ENCODE measurements at places on chromosomes 11 and 22. TPM values are rescaled to one million over a fixed set of nuclear protein-coding genes. Genes with fewer than 3 reads are reported as not detected.

DNA sequence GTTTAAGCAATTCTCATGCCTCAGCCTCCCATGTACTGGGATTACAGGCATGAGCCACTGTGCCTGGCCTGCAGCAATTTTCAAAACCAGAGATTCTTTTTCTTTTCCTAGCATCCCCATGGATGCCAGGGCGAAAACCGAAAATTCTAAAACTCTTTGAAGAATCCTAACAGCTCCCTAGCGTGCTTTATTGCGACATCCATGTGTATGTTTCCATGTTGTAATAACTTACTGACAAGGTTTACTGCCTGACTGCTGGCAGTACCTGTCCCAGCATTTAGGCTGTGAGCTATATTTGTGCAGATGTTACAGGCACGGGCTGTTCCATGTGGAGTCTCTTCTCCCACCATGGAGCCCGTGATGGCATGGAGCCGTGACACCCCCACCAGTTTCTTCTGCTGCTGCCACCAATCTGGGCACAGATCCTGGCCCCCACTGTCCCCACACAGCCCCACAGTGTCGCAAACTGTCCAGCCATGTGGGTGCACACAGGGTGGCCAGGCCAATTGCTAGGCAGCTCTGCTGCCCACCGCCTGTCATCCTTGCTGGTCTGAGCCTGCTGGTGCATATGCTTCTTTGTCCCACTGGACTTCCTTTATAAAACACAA, 7.1 kb upstream of the TAB1 start:
- H3K4me1 ChIP-seq, result no peaks in the 10 kb centered on the region
- no peak overlapping the region for H3K4me3 ChIP-seq
- no peaks in the 10 kb centered on the region for H3K36me3 ChIP-seq
- H3K27ac ChIP-seq, result no peak overlapping the region
- no peaks in the 10 kb centered on the region for H3K27me3 ChIP-seq

DNA sequence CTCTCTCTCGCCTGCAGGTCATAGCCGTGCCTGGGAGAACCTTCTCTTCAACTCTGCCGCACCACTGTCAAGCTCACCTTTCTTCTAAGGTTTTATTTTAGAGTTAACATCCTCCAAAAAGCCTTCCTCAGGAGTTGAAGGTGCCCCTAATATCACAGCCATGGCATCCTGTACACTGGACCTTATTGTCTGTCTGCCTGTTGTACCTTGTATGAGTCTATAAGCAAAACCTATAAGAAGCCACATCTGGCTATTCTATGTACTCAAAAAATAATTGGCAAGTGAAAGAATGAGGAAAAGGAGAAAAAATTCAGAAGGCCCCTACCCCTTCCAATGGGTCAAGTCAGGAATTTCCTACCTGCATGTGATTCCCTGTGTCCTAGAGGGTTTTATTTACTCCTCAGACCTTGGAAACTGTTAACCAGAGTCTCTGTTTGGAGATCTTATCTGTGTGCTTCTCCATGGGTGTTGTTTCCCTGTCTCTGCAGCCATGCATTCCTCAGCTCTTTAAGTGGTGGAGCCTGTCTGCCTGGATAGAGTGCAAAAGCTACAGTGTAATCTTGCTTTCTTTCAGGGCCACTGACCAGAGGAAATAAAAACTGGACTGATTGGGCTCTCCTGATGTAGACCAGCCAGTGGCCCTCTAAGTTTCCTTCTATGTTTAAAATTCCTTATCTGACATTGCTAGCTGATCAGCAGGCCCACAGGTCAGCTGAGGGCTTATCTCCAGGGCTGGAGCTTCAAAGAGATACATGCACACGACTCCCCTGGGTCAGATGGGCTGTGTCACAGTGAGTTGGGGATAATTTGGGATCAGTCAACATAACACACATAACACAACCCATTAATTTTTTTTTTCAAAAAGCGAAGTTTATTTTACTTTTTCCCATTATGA, 37.6 kb upstream of the TMEM135 start:
- DNase-seq, result no peak
- H3K36me3 ChIP-seq, result no peaks in the 10 kb centered on the region
- no peaks in the 10 kb centered on the region for H3K27me3 ChIP-seq
- no peaks in the 10 kb centered on the region for H3K4me1 ChIP-seq

CSRP3 gene
- not detected for total RNA-seq

- H3K27ac ChIP-seq, result no peak overlapping the region
- peak; percentile 93 for DNase-seq
- no peaks in the 10 kb centered on the region for H3K36me3 ChIP-seq
- H3K4me3 ChIP-seq, result no peak overlapping the region
Measured at GRCh38 chr11:2837096-2837601, 48.4 kb downstream of the CDKN1C start.

- H3K36me3 ChIP-seq, result no peaks in the 10 kb centered on the region
- H3K4me3 ChIP-seq, result no peak overlapping the region
- peaks cover 20% of the 10 kb centered on the region for H3K27me3 ChIP-seq
- no peak for DNase-seq
Measured at GRCh38 chr11:44260081-44260480, 49.9 kb downstream of the ALX4 start.

DNA sequence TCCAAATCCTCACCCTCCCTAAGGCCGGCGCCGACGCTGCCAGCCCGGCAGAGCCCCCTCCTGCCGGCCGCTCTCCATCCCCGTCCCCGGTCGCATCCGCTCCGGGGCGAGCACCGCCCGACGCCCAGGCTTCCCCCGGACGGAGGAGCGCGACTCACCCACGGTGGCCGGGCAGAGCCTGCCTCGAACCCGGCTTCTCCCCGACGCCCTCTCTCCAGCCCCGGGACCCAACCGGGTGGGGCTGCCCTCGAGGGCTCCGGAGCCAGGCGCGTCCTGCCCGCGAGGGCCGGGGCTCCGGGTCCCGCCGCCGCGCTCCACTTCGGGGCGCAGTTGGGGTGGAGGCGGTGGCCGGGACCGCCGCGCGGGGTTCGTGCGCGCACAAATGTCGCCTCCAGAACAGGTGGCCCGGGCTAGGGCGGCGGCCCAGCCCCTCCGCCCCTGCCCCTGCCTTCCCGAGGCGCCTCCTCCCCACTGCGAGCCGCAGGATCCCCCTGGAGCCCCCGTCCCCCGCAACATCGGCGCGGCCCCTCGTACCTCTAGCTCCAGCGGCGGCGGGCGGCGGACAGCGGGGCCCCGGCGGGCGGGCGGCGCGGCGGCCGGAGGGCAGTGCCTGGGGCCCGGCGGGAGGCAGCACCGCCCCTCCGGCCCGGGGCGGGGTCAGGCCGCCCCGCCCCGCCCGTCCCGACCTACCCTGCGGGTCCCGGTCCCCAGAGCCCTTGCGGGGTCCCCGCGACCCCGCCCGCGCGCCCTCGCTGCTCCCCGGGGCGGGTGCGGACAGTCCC, at the start of gene A4GALT:
TSS of gene A4GALT (minus strand) at position 608 of the 782 bp plus-strand sequence. CDS start 26,919 bp downstream, outside the sequence.
- peak within 1 kb of the TSS; percentile 96 for H3K27ac ChIP-seq
- no peaks in the 10 kb centered on the region for H3K27me3 ChIP-seq
- H3K4me1 ChIP-seq, result no peaks in the 10 kb centered on the region
- no peak for DNase-seq

DNA sequence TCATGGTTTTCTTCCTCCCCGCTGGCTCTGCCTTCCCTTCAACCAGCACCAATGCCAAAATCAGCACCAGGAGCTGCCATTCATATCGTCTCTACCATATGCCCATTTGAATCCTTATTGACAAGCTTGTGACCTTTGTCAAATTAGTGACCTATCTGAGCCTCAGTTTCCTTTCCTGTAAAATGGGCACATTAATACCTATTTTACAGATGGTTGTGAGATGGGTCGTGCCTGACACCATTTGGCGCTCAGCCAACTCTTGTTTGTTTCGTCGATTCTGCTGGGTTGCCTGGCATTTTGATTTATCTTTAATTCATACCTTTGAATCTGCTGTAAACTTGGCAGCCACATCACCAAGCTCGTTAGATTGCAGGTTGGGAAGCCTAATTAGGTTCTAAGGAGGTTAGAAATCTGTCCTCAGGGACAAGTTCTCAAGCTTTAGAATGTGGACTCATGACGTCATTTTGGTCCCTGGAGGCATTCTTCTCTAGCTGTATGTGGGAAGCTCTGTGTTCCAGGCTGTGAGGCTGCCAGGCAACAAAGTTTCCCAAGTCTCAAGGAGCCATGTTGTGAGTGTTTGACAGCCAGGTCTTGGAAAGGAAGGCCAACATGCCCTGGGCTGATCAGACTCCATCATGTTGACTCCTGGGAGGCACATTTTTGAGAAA, 61.0 kb downstream of the RPS6KA4 start:
- no peak for DNase-seq
- no peaks in the 10 kb centered on the region for H3K4me1 ChIP-seq
- no peak overlapping the region for H3K27ac ChIP-seq
- H3K27me3 ChIP-seq, result no peaks in the 10 kb centered on the region
- no peak overlapping the region for H3K4me3 ChIP-seq

DNA sequence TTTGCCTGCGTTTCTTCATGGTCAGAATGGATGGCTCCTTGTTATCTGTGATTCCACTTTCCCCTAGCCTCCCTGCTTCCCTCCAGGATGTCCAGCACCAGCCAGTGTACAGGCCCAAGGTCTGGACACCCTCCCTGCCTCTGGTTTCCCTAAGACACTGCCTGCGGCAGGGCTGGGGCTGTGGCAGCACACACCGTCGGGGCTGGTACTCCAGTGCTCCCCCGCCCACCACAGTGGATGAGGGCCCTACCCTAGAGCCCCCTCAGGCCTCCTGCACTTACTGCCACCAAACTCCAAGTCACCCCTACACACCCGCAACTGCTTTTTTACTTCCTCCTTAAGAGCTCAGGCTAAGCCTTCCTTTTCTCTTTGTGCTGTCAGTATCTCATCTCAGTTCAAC, 28.9 kb downstream of the ZNF214 start:
- H3K36me3 ChIP-seq, result no peaks in the 10 kb centered on the region
- H3K27ac ChIP-seq, result peak overlapping the region; percentile 78
- no peaks in the 10 kb centered on the region for H3K4me1 ChIP-seq

- no peaks in the 10 kb centered on the region for H3K36me3 ChIP-seq
- peak overlapping the region; percentile 57 for H3K27ac ChIP-seq
- H3K27me3 ChIP-seq, result peaks cover 15% of the 10 kb centered on the region
- peak overlapping the region; percentile 44 for H3K4me3 ChIP-seq
- peaks cover 26% of the 10 kb centered on the region for H3K4me1 ChIP-seq
Measured at GRCh38 chr11:2929531-2929949, 320 bp upstream of the PHLDA2 start.

DNA sequence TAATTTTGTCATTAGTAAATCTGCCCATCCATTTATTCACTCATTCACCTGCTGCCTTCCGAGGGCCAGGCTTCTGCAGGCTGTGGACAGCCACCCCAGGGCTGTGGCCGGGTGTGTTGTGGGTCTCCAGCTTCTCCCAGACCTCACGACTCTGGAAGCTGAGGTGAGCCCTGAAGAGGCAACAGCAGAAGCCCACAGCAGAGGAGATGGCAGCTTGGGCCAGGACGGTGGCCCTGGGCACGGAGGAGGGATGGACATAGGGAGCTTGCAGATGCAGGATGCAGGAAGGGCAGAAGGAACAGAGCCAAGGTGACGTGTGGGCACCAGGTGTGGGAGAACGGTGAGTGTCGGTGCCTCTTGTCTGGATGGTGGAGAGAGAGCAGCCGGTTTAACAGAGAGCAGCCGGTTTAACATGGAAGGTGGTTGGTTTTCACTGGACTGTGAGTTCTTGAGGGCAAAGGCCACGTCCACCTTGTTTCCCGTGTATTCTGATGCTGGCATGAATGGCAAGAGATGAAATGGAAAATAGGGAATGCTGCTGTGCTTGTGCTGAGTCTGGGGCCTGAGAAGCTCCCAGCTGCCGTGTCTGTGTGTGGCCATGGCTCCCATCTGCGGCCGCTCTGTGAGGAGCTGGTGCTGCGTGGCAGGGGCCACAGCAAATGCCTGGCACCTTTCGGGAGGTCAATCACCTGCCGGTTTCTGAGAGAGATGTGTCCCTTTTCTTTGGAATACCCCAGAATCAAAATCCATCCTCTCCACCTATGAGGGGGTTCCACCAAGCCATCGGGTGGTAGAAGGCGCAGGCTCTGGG, 669.9 kb downstream of the BRD1 start:
- H3K36me3 ChIP-seq, result no peaks in the 10 kb centered on the region
- H3K4me1 ChIP-seq, result no peaks in the 10 kb centered on the region
- H3K27me3 ChIP-seq, result peaks cover 24% of the 10 kb centered on the region
- H3K4me3 ChIP-seq, result no peak overlapping the region
- no peak overlapping the region for H3K27ac ChIP-seq

DNA sequence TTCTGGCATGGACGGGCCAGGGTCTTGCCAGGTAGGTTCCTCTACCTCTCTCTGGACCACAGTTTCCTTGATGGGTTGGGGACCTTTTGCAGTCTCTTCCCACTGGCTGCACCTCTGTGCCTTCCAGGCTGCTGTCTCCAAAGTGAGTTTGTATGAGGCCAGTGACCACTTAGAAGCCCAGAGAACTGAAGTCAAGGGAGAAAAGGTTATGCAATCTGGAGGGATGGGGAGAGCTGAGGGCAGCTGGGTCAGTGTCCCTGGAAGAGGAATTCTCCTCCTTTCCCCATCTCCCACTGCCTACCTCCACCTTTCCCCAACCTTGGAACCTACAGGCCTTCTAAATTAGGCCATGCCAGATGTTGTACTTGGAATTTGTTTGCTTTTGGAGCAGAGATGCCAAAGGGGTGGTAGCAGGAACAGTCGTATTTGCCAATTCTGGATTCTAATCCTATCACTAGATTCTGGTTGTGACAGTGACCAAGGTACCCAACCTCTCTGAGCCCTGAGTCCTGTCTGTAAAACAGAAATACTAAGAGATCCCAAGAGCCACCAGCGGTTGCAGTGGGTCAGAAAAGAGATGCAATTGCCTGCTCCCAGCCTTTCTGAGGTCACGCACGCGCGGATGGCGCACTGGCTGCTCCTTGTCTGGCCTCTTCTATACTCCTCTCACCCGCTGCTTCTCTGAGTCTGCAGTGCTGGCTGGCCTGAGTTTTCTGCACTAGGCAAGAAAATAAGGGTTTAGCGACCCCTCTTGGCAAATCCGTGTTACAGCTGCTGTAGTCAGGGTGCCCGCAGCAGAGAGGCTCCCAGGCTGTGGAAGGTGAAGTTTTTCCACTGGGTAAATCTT, 10.7 kb upstream of the ACCSL start:
- no peak overlapping the region for H3K27ac ChIP-seq
- peak; percentile 93 for DNase-seq
- no peaks in the 10 kb centered on the region for H3K27me3 ChIP-seq
- no peak overlapping the region for H3K4me3 ChIP-seq

SPDYC gene
- total RNA-seq, result not detected

OR5A1 gene
- not detected for total RNA-seq

- H3K27me3 ChIP-seq, result no peaks in the 10 kb centered on the region
- no peak for DNase-seq
- no peaks in the 10 kb centered on the region for H3K36me3 ChIP-seq
Measured at GRCh38 chr11:84501750-84502149, 1125.4 kb downstream of the DLG2 start.

DNA sequence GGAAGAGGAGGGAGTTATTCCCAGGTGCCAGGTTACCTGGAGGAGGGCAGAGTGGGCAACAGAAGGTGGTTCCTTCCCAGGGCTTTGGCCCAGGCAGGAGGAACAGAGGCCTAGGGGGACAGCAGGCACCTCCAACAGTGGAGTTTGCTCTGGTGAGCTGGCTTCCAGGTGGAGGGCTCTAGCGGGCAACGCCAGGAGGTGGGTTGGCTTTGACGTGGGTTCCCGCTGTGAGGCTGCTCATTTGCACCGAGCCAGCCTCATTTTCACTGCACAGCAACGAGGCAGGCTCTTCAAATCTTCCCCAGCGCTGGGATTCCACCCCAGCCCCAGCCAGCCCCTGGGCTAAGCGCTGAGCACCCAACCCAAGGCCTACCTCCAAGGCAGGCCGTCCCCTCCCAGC, 8.1 kb downstream of the IGSF9B start:
- peaks cover 88% of the 10 kb centered on the region for H3K4me1 ChIP-seq
- H3K4me3 ChIP-seq, result no peak overlapping the region
- no peaks in the 10 kb centered on the region for H3K27me3 ChIP-seq
- peaks cover 5% of the 10 kb centered on the region for H3K36me3 ChIP-seq

TECTA gene
- 1.6 TPM for total RNA-seq

Measured in sigmoid colon (tissue), 7 donors.